Right renal cortex interstitium (tissue), 3 donors: ENCODE measurements at places on chromosomes 12 and 14. TPM values are rescaled to one million over a fixed set of nuclear protein-coding genes. Genes with fewer than 3 reads are reported as not detected.

- no peak for DNase-seq
Observed at GRCh38 chr14:67391268-67391667, 20.7 kb downstream of the PLEK2 start.

MYF6 gene
- 0.17 TPM for polyA plus RNA-seq

GRCh38 chr12:89347325-89347829 is 4.9 kb downstream of the DUSP6 start:
- no peak for DNase-seq

GRCh38 chr12:21715386-21715785 is 57.7 kb upstream of the LDHB start:
- no peak for DNase-seq

SGPP1 gene
- 32.5 TPM for polyA plus RNA-seq

DNA sequence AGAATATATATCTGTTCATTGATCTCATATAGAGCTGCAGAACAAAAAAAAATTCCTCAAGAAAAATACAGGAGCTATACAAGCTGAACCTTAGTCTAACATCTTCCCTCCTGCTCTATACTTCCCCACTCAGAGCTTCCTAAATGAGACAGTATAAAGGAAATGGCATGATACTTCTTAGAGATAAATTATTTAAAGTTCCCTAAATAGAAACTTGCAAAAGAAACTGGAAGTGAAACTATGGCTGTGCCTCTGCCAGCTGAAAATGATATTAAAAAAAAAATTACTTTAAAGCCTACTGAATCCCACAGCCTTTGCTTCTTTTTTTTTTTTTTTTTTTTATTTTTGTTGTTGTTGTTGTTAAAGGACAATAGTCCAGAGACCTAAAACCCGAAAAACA is 11.6 kb upstream of the NEK9 start:
- no peak for DNase-seq
